Hematopoietic multipotent progenitor cell treated with erythropoietin and hydrocortisone succinate and interleukin-3 and kit ligand, for 4 days (in vitro differentiated cells): ENCODE measurements at places on chromosomes 2 and 18.
A peak's percentile ranks its signal among the peaks of the same experiment; 100 is the strongest.

DNA sequence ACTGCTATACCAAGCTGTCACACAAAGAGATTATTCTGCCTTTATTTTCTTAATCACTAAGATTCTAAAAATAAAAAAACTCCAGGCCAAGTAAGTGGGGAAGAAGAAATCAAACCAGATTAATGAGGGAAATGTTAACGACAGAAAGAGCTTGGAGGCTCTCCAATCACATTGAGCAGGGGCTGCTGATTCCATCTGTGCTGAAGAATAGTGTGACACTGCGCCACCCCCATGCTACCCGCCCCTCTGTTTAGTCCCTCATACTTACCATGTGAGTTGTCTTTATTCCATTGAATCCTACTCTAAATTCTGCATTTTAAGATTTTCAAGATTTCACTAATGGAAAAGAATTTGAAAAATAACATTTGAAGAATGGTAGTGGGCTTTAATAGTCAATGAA lies 998.0 kb upstream of the CDH2 start:
- DNase-seq: no peak

DNA sequence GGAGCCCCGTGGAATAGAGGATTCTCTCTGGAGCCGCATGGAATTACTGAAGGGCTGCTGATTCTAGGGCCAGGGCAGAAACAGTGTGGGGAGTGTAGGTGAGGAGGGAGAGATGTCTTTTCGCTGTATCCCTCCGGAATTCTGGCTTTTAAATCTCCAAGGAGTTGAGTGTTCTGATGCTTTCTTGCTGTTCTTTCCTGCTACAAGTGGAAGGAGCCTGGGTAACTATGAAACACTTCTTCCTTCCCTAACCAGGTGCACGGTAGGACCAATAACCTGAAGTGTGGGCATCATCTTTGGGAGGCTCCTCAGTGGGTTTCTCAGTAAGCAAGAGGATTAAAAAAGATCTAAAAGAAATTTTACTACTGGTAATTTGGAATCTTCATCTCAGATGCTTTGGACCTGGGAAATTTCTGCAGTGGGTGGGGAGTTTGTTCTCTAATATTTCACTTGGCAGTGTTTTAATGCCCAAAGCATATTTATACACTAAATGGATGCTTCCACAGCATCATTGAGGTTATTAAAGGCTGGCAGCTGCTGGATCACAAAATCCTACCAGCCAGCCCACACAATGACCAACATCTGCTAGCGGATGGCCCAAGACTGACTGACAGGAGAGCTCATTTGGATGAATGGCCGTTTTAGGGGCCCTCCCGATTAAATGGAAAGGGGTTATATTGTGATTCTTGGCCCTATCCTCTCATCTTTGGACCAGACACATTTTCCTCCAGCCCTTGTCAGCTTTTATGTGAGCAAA lies 2.1 kb downstream of the EML6 start:
- no peak for DNase-seq

- DNase-seq: peak; percentile 72
These were observed 20.8 kb upstream of the MGAT5 start for GRCh38 chr2:134232868-134233727.

GRCh38 chr2:163715199-163715598 lies 20.6 kb downstream of the FIGN start:
- no peak for DNase-seq

DNA sequence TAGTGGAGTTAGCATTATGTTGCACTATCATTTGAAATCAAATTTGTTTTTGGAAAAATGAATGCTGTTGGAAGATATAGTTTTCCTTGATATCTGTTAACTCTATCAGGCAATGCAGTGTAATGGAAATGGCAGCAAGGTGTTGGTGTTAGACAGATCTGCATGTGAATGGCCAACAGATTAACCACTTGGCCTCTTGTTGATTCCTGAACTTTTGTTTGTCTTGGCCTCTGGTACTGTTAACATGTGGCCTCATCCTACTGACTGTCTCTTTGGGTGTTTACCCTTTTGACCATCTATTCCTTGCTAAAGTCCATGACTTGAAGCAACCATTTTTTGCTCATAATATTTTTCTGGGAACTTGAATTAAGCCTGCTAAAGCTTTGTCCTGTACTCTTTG lies 110.2 kb upstream of the CDH2 start:
- DNase-seq: no peak

DNA sequence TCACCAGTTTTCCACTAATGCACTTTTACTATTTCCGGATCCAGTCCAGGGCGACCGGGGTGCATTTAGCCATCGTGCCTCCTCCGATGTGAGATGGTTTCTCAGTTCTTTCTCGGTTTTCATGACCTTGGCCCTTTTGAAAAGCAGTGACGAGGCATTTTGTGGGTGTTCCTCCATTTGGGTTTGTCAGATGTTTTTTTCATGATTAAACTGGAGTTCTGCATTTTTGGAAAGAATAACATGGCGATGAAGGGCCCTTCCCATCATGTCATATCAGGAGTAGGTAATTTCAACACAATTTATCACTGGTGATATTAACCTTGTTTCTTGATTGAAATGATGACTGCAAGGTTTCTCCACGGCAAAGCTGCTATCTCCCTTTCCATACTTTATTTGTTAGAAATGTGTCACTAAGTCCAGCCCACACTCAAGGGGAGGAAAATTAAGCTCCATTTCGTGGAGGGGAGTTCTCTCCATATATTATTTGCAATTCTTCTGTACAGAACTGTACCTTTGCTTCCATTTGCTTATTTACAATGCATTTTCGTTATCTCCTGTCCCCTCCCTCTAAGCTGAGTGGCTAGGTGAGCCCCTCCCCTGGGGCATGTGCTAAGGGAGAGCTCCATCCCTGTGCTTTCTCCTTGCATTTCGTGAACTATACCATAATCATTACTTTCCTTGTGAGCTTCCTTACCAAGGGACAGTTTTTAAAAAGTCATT lies 8.9 kb upstream of the KLF11 start:
- DNase-seq: peak; percentile 33

- DNase-seq: no peak
These were observed 24.2 kb downstream of the MYT1L start for GRCh38 chr2:2306878-2307277.

GRCh38 chr2:9234680-9235146 lies 28.1 kb downstream of the ASAP2 start:
- no peak for DNase-seq

DNA sequence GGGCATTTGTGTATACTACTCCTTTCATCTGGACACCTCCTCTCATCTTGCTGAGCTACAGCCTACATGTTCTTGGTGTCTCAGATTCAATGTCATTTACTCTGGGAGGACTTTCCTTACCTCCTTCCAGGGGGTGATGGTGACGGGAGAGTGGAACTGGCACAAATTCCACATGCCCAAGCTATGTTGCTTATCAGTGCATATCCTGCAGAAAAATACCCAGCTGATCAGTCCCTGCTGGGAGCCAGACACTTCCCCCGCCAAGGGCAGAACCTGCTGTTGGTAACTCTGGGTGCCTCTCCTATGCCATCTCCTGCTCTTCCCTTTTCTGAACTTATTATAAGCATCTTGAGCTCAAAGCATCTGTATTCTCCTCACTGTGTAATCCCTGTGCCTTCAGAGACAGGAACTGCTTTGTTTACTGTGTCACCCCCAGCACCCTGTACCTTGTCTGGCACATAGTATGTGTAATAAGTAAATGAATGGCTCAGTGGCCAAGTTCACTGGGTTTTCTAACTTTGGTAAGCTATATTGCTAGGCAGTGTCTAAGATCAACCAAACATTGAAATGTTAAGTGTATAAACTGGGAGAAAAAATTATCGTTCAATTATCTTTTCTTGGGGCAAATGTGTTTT lies 87.7 kb upstream of the LPIN2 start:
- no peak for DNase-seq

- peak; percentile 56 for DNase-seq
These were observed 223.3 kb downstream of the MC4R start for GRCh38 chr18:60149316-60149715.

DNA sequence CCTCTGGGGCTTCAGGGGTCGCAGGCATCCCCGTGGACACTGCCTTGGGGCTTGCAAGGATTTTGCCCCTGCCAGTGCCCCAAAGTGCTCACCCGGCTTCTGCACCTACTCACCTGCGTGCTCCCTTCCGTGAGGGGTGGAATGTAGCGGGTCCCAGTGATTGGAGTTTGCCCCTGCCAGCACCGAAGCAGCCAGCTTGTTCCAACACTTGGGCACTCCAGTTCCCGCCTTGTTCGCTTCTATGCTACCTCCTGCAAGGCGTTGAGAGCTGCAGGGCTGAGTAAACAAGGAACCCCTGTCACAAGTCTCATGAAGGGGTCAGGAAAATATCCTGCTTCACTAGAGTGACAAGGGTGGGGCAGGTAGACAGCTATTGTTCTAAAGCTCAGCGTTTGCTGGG lies 631.5 kb downstream of the EPHA4 start:
- no peak for DNase-seq

DNA sequence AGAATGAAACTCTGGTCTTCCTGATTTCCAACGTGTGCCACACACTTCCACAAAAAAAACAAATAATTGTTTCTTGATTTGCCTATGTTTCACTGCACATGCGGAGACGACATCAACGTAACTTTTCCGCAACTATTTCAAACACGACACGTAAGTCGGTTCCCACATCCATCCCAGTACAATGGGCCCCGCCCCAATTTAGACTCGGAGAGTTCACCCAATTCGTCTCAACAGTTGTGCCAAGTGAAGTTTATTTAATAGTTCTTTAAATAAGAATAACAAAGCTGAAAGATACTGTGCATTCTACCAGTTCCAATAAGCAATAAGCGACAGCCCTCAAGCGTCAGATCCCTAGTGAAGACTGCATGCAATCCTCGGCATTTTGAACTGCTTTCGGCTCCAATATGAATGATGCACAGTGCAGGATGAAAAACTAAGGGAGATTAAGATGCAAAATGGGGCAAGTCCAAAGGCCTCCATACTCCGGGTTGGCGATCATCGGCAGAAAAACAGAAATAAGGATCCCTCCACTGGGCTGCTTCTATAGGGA lies 664 bp downstream of the CCT4 start:
- peak; percentile 62 for DNase-seq

- no peak for DNase-seq
These were observed 65.0 kb downstream of the MAPRE2 start for GRCh38 chr18:35106013-35106844.

DNA sequence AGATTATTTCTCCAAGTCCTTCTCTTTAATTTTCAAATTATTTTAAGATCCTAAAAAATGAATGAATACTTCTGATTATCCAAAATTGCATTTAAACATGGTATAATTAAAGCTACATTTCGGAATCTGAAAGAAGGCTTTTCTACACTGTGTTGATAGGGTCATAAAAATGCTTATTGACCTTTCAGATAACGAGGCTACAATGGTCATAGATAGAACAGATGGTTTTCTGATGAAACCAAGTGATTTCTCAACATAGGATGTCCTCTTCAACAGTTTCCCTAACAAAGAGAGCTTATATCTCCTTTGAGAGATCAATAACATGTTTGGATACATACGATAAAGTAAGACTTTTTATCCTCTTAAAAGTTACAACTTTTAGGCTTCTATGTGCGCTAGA lies 201.1 kb downstream of the PTH2R start:
- no peak for DNase-seq

- DNase-seq: no peak
These were observed 38.1 kb downstream of the TRAK2 start for GRCh38 chr2:201413143-201413542.

DNA sequence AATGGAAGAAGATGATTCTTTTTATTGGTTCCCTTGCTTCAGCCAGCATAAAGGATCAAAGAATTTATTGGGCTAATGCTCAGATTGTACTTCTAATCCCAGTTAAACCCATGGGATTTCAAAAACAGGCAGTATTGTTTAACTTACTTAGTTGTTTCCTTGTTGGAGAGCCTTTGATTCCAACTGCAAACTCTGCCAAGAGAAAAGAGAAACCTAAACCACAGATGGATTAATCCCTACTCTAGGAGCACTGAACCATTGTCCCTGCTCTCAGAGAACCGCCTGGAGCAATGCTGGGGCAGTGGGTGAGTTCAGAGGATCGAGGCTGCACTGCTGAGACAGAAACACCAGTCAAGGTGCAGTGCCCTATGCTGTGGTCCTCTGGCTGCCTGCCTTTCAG lies 44.9 kb upstream of the SIGLEC15 start:
- no peak for DNase-seq

- peak; percentile 37 for DNase-seq
These were observed 3.2 kb upstream of the RNF149 start for GRCh38 chr2:101311696-101312017.

DNA sequence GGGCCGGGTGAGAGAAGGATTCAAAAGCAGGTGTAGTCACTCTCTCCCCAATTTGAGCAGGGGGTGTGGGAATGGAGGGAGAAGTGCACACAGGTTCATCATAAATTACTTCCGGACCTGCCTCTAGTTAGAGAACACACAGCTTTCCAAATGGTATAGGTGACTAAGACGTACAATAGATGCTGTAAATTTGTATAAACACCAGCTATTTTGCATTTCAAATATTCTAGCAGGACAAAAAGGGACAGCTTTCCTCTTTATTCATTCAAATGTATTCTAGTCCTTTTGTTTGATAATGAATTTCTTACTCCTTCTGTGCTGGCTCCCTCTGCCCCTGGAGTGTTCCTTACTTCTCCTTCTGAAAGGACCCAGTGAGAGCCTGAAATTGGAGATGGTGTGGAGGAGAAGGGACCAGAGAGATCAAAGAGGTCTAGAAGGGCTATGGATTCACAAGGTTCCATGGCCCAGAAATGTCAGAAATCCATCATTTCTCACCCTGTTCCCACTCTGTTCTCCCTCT lies 53.2 kb upstream of the SH3BP4 start:
- DNase-seq: no peak

DNA sequence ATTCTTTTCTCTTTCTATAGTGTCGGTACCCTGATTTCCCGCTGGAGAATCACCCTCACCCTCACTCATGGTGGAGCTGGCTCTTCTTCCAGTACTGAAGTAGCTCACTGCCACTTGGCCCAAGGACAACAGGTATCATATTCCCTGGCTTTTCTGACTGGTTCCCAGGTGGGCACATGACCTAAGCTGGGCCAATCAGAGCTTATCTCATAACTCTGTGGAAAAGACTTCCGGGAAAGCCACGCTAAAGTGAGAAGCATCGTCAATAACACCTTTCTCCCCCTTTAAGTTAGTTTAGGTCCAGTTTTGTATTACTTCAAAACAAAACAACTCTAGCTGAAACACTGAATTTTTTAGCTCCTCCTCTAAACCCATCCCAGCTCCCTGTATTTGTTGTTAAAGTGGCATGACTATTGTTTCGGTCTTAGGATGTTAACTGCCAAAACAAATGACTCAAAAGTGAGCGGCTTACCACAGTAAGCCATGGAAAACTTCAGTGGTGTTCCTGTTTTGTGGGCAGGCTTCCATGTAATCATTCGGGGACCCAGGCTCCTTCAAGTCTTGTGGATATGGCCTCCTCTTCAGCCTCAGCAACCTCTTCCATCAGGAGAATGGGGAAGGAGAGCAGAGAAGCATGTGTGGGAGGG lies 137.4 kb upstream of the DLX2 start:
- no peak for DNase-seq

- no peak for DNase-seq
These were observed 13.5 kb upstream of the SALL3 start for GRCh38 chr18:78965917-78966792.

DNA sequence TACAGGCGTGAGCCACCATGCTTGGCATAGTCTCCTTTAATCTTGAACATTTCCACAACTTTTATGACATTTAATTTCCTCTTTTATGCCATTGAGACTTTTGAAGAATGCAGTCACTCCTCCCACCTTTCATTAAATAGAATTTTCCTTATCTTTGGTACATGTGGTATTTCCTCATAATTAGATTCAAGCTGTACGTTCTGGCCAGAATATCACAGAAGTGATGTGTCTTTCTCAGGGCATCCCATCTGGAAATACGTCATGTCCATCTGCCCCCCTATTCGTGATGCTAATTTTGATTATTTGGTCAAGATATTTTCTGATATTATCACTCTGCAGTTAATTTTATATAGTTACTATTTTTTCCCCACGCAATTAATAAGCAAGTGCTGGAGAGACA lies 16.9 kb downstream of the CASP10 start:
- no peak for DNase-seq
